ENCODE measurements at places on chromosomes 12 and 14.

DNA sequence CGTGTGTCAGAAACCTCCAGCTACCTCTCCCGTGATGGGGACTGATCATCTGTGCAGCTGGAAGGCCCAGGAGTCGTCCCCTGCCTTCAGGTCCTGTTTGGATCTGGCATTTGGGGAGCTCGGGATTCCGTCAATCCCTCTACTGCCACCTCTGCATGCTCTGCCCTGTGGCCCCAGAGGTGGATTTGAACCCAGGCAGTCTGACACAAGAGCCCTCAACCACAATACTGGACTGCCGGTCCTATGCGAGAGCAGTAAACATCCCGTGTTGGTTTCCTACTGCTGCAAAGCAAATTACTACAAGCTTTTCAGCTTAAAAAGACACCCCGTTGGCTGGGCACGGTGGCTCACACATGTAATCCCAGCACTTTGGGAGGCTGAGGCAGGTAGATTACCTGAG lies 121.9 kb upstream of the FKBP4 start:
- no peak for DNase-seq

- DNase-seq = no peak
These were observed 137.9 kb upstream of the CPSF6 start for GRCh38 chr12:69101505-69101904.

DNA sequence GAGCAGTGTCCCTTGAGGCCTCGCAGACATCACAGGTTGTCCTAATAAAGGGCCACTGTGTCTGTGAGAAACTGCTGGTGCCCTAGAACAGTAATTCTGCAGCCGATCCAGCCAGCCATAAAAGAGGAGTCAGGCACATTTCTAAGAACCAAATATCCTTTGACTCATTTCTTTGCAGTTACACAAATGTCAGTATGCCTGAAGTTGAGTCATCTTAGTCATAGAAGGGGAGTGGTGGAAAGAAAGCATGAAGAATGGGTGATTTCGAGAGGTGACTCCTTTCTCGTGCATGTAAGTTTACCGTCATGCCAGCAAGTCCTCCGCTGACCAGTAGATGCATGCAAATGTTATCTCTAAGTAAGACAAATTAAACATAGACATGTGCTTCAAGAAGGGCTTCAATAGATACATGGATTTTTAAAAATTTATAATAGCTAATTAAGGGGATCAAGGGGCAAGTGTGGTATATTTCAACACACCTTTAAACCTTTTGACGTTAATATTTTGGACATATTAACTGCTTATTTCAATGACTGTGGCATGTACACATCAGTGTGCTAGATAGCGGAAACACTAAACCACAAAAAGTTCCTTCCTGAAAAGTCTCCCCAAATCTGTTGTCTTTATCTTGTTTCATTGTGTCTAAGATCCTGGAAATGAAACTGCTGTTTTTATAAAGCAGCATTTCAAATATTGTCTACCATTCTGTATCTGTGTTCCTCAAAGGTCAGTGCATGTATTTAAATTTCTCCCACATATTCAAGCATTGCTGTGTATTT lies 497.4 kb downstream of the NPAS3 start:
- no peak for DNase-seq

GRCh38 chr14:69982886-69983285 lies 103.7 kb downstream of the SMOC1 start:
- DNase-seq = no peak

DNA sequence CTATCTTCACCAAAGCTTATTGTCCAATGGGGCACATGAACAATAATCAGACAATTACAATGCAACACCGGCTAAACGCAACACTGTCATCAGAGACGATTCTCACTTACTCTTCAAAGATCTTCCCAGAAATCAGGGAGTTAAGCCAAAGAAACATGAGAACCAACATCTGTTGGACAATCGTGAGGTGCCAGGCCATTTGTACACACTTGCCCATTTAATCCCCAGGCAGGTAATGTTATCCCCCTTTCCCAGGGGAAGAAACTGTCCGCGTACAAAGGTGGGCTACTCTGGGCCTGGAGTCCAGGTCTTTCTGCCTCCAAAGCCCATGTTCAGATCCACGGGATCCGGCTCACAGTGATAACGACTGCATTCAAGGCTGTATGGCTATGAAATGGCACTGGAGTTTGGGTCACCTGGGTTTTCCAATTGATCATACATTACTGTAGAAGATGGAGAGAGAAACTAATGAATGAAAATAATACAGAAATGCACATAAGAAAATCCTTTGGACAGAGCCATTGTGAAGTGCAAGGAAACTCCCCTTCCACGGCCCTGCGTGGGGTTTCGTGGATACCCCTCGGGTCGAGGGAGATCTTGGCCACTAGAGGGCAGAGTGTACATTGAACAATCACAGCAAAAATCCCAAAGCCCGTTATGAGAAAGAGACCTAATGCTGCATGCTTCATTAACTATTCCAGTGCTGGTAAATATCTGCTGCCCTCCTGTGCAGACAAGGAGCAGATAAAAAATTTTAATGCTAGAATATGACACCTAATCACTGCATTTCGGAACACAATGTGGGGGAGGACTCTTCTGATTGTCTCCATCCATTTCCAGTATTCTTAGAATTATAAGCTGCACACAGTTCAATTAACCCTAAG lies 111.4 kb downstream of the EGLN3 start:
- DNase-seq = peak; percentile 22

DNA sequence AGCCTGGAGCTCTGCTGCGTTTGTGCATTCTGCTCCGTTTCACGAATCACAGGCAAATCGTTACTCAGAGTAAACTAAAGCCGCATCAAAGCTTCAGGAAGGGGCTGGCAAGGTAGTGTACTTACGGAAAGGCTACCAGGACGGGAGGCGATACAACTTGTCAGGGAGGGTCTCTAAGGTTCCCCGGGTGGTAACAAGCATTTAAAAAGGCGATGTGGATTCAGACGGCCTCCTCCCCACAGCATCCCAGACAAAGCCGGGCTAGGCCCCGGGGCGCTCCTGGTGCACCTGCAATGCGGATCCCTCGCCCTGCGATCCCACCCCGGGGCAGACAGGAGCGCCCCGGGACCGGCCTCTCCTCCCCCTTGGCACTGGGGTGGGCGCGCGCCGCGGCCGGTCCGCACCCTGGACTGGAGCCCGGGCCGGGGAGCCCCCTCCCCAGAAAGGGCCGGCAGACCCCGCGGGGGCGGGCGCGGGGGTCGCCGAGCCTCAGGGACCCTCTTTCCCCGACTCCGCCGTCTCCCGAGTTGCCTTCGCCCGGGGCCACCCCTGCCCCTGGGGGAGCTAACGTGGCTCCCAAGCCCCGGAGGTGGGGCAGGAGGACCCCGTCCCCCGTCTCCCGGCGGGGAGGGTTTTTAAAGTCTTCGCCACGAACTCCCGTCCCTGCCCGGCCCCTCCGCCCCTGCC lies 718 bp downstream of the CCDC92 start:
- no peak for DNase-seq

GRCh38 chr14:24273422-24273998 lies 2.1 kb upstream of the RABGGTA start:
- DNase-seq = no peak

GRCh38 chr14:96201965-96202364 lies 2.7 kb upstream of the BDKRB2 start:
- DNase-seq = no peak

DNA sequence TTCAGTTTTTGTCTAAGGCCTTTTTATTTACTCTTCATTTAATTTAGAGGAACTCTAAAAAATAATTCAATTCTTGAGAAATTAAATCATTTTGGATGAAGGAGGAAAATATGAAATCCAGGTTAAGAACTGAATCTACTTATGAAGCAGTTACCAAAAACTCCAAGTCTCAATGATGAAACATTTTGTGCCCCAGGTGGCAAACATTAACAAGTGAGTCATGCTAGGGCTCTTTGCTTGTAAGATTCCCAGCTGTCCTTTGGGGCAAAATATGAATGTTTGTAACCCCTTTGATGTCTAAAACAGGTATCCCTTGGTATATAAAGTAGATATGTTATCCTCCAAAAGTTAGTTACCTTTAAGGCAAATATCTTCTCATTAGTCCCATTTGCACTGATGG lies 202.4 kb downstream of the NEDD1 start:
- no peak for DNase-seq

DNA sequence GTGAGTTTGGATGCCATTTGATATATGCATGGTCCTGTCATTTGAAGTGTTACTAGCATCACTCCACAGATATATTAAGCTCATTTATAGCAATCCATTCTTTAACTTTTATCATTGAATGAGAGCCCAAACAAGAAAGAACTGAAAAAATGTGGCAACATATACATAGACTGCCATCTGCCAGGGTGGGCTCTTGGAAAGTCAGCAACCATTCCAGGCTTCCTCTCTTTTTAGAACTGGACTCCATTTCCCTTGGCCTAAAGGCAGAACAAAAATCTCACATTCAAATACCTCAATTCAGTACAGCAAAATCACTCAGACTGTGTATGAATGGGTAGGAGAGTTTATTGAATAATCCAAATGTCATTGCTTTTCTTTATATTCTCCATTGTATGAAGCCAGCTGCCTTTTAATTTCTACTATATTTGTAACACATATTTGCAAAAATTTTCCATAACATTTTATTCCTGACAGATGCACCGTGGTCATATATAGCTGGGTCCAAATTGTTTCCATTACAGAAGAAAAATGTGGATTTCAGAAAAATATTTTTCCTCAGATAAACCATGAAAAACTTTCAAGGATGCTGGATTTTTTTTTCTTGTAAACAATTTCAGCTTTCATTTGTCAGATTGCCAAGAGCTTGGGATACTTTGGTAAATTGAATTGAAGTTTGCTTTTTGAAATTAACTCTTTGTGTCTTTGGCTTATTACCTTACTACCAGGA lies 1252.3 kb upstream of the SEL1L start:
- no peak for DNase-seq

DNA sequence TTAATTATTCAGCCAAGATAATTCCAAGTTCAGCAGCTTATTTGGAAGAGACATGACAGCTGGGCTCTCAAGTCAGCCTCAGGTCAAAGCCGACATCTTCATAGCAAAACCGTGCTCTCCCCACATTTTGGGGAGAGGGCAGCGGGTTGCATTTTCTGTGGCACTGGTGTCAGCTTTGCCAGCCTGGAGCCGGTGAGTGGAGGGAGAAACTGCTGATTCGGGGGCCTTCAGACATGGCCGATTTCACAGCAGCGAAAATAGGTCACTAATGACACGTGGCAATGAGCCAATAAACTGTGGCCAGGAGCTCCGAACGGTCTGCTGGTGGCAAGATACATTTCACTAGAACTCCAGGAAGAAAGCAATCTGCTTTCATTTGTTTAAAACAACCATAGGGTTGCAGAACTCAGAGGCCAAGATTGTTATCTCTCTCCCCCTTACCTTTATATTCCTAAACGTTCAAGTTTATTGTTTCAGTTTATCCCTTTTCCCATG lies 173.2 kb downstream of the CAND1 start:
- no peak for DNase-seq

GRCh38 chr12:16504200-16504599 lies 101.8 kb downstream of the LMO3 start:
- no peak for DNase-seq

DNA sequence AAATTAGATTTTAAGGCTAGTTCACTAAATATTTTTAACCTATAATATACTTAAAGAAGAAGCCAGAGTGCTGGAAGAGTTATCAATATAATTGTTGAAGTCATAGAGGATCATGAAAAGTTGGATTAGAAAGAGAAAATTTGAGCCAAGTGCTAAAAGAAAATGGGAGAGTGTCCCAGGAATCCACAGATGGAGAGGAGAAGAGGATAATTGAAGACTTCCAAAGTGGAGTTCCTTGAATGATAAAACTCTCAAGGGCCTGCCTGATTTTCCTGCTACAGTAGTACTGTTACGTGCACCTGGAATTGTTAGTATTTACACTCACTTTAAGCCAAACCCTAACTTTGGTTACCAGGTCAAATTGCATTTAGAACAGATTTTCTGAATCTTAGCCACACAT lies 113.2 kb downstream of the MSRB3 start:
- no peak for DNase-seq

Measured in stimulated activated CD4-positive, alpha-beta T cell treated with anti-CD3 and anti-CD28 coated beads, TNF-alpha, amount 100 ng/mL, for 24 hours (primary cell).